HS-5 (cell line): ENCODE measurements at places on chromosomes 4 and X.

DNA sequence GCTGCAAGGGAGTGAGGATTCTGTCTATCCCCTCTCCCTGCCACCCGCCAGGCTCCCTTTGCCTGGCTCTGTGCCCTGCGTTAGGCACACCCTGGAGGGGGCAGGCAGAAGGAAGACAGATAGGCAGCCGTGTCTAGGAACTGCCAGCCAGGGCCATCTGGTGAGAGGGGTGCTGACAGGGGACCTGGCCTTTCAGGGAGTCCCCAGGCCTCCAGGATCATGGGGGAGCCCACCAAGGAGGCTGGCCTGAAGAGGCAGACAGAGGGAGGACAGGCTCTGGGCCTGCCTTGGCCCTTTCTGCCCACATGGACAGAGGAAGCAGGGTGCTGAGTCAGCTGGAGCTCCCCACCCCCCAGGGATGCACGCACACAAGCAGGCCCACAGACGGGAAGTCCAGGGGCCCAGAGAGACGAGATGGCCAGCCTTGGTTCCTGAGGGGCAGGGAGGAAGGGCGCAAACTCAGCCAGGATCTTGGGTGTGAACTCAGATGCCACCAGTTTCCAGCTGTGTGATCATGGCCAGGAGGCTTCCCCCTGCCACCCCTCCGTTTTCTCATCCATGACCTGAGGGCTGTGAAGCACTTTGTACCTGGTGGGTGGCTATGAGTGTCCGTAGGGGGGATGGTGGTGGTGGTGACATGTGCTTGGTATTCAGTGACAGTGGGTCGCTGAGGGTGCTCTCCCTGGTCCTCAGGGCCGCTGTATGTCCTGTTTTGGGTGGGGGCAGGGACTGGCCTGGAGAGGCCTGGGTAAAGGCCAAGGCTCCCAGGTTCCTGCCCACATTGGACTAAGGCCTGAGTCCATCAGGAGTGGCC, 1.8 kb downstream of the SH3BP2 start:
- no peak for DNase-seq

GRCh38 chr4:140243278-140243753, 89.3 kb upstream of the MAML3 start:
- no peak for DNase-seq

- DNase-seq, result no peak
Observed at GRCh38 chr4:41307638-41308037, 50.9 kb downstream of the UCHL1 start.

DNA sequence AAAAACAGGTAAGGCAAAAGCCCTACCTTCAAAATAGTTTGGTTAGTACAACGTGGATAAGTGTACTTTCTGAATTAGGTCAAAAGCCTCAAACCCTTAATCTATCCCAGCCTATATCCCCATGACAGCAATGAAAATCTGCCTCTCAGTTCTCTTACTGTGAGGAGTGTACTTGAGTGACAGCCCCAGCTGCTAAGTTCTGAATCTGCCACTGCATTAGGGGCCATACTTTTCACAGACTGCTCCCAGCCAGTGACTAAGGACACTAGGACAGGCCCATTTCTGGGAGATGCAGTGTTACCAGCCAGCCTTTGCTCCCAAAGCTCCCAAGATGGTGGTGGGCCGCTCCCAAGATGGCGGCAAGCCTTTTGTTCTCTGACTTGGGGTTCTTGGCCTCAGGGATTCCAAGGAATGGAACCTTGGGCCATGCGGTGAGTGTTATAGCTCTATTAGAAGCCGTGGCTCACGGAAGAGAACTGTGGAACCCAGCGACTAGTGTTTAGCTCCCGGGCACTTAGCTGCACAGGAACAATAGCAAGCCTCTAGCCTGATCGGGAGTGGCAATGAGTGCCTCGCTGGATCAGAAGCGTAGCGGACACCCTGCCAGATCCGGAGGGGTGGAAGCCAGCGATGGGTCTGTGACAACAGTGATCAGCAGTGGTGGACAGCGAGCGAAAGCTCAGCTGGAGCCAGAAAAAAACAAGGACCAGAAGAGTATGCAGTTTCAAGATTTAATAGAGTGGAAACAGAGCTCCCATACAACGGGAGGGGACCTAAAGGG, 175.6 kb upstream of the NRK start:
- no peak for DNase-seq
